ENCODE measurements at places on chromosomes 7 and 10. TPM values are rescaled to one million over a fixed set of nuclear protein-coding genes. Genes with fewer than 3 reads are reported as not detected.

- no peak for DNase-seq
Measured at GRCh38 chr7:154425271-154425670, 373.1 kb downstream of the DPP6 start.

DNA sequence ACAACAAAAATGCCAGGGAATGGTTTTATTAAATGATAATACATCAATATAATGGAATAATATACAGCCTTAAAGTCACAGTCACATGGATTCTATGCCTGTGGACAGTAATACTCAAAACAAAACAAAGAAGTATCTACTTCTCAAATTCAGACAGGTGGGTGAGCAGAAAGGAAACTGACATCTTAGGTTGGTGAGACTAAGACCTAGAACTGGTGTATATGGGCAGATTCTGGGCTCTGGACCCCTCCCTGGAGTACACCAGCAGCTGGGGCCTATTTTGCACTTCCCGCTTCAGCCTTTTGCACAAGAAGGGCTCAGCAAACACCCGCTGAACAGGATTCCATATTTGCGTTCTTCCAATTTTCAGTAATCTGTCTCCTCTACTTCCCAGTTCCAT is 5.4 kb upstream of the FIS1 start:
- no peak for DNase-seq

The CLRN3 gene
- 14.1 TPM for polyA plus RNA-seq

DNA sequence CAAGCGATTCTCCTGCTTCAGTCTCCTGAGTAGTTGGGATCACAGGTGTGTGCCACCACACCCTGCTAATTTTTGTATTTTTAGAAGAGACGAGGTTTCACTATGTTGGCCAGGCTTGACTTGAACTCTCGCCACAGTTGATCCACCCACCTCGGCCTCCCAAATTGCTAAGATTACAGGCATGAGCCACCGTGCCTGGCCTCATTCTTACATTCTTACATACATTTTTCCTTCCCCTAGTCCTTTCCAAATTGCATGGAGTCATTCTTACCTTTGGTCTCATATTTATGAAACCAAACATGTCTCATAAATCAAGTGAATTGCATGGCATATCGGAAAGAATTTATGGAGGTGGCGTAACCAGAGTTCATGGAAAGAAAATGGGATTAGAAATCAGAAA is 148.5 kb downstream of the ANLN start:
- no peak for DNase-seq

The SEMA3C gene
- 35.4 TPM for polyA plus RNA-seq

The TUBAL3 gene
- polyA plus RNA-seq: 0.59 TPM

The ACTR3C gene
- 9.4 TPM for polyA plus RNA-seq

The UCMA gene
- polyA plus RNA-seq: not detected

DNA sequence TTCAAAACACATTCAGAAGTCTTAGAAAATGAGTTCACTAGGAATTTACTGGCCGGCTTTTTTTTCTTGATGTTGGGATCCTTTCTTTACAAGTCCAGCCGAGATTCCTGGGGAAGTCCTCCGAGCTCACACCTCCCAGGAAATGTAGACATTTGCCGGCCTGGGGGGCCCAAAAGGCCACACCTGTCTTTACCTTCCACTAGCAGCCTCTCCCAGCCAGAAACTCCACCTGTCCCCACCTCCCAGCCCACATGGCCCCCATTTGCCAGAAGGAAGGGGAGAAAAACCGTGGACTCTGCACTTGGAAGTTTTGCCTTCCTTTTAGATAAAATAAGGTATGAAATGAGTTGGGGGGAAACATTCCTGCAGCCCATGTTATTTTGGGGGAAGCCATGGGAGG is 27.6 kb upstream of the EMX2 start:
- DNase-seq: no peak

GRCh38 chr10:49609283-49610113 is 612 bp upstream of the SLC18A3 start:
- no peak for DNase-seq

The POM121L12 gene
- not detected for polyA plus RNA-seq

GRCh38 chr10:11823122-11823988 is at the start of gene PROSER2:
PROSER2 (plus strand) TSS chr10:11823356; CDS start chr10:11852078, 28,722 bp downstream.
- no peak for DNase-seq

DNA sequence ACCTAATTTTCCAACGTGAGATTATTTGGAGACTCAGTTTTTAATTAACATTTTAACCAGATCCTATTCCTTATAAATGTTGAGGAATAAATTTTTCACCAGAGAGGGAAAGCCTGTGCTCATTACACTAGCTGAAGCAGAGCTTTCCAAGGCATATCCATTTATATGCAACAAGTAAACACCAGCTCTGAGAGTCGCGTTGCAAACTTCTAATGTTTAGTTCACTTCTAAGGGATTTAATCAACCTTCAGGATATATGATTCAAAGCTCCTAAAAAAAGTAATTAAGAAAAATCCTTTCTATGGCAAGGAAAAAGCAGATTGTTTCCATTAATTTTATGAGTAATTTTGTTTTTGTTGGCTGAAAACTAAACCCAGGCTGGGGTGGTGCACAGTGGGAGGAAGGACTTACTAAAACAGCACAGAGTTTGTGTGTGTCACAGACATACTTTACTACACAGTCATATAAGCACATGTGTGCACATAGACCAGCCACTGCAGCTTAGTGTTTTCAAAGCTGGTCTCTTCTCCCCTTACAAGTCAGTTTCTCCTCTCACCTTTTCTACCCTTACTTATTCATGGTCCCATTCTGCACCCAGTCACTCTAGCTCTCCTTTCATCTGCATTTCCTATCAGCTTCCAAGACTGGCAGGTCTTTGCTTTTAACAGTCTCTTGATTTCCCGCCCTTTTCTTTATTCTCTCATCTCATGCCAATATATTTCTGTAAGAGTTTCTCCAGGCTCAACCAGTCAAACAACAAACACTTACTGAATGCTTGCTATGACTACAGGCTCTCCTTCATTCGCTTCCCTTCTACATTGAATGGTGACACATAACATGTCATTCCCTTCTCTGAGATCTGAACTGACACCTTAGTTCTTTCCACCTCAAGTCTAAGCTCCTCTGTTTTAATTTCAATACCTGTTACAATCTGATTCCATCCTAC is 81.1 kb upstream of the FZD1 start:
- no peak for DNase-seq

DNA sequence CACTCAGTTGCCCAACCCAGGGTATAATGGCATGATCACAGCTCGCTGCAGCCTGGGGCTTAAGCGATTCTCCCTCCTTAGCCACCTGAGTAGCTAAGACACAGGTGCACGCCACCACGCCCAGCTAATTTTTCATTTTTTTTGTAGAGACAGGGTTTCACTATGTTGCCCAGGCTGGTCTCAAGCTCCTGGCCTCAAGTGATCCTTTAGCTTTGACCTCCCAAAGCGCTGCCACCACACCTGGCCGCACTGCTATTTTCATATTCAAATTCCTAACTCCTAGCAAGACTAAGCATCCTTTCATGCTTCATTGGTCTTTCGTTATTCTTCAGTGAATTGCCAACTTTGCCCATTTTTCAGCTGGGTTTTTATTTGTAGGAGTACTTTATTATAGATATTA is 30.4 kb upstream of the DAGLB start:
- no peak for DNase-seq

The TBL2 gene
- polyA plus RNA-seq: 41.1 TPM

DNA sequence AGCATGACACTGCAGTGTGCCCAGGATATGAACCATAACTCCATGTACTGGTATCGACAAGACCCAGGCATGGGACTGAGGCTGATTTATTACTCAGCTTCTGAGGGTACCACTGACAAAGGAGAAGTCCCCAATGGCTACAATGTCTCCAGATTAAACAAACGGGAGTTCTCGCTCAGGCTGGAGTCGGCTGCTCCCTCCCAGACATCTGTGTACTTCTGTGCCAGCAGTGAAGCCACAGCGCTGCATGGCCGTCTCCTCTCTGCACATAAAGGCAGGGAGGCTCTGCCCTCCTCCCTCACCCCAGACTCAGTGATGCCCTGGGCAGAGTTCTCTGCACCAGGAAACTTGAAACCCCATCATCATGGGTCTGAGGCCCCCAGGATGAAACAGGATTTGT is 70.7 kb upstream of the PRSS58 start:
- no peak for DNase-seq

The ERV3-1 gene
- 19.2 TPM for polyA plus RNA-seq

DNA sequence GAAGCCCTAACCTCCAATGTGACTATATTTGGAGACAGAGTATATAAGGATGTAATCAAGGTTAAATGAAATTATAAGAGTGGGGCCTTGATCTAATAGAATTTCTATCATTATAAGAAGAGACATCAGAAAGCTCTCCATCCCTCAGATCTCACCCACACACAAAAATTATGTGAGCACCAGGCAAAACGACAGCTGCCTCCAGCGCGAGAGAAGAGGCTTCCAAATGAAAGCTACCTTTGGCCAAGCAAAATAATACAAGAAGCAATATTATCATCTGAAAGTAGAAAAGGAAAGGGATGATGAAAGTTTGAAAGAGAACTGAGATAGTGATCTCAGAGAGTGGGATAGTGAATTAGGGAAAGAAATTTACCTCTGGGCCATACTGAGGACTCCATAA is 1192.5 kb downstream of the NXPH1 start:
- no peak for DNase-seq

- no peak for DNase-seq
Measured at GRCh38 chr7:100884736-100885439, 4.6 kb downstream of the UFSP1 start.

DNA sequence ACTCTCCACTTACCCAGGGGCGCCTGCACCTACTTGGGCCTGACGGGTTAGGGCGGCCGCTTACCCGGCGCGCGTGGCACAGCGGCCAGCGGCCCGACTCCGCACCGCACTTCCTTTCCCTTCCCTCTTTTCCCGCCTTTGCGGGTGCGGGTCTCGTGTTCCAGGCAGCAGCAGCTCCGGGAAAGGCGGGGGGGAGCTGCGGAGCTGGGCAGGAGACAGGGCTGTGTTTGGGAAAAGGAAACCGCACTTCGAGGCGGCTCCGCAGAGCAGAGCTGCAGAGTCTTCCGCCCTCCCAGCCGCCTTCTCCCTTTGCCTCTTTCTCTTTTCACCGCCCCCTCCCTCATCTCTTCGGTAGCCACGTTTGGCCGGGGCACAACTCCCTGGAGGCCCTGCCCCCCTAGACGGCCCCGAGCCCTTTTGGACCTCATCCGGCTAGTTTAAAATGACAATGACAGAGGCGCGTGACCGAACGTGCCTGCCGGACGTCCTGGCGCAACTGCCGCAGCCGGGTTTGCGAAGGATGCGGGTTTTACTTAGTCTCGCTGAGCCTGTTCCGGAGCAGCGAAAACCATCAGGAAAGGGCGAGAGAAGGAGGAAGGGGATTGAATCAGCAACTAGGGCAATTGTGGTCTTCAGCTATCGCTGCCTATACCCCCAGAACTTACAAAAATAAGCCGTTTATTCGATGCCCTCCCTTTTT is 7.9 kb upstream of the PAX2 start:
- no peak for DNase-seq

The OR9A2 gene
- polyA plus RNA-seq: not detected

- DNase-seq: peak; percentile 62
Measured at GRCh38 chr10:128854963-128855362, 612.1 kb upstream of the MGMT start.

- DNase-seq: no peak
Measured at GRCh38 chr7:79774150-79774549, 320.7 kb upstream of the MAGI2 start.

DNA sequence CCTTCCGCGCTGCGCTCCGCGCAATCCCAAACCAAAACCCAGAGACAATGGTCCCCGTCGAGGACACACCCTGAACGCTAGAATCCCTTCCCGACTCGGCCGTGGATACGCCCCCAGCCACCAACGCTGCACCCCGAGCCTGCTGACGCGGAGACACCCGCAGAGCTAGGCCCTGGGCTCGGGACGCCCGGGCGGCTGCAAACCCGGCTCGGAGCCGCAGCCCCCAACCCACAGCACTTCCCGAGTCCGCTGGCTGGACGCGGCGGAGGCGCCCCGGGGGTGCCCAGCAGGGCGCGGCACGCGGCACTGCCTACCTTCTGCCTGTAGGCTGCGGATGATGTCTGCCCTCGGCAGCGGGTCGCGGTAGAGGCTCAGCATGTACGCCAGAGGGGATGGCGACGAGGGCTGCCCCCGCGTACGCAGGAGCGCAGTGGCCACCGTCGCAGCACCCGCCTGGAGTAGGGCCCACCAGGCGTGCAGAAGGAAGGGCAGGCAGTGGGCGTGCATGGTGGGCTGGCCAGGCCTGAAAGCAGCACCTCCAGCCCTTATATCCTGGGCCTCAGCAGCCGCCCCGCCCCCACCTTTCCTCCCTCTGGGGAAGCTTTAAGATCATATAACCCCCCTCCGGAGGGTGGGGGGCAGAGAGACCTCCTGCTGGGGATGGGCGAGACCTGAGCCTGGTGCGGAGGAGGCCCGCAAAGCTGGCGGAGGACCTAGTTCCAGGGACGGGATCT is at the start of gene NODAL:
Gene NODAL (minus strand): TSS at position 521 of the 734 bp plus-strand sequence. CDS start 14 bp downstream, at position 507.
- DNase-seq: no peak

The ZFAND2A gene
- 25.9 TPM for polyA plus RNA-seq

The HOXA9 gene
- 101 TPM for polyA plus RNA-seq

DNA sequence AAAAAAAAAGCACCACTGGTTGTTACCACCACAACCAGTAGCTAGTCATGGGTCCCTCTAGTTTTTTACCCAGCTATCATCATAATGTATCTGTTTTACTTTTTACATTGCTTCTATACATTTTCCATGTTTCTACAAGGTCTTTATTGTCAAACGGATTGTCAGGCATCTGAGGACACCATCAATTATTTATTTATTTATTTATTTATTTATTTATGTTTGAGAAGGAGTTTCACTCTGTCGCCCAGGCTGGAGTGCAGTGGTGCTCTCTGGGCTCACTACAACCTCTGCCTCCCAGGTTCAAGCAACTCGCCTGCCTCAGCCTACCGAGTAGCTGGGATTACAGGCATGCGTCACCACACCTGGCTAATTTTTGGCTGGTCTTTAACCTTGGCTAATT is 29.0 kb upstream of the HNRNPH3 start:
- no peak for DNase-seq

- no peak for DNase-seq
Measured at GRCh38 chr10:13453896-13454295, 74.9 kb downstream of the BEND7 start.

- DNase-seq: no peak
Measured at GRCh38 chr7:74026903-74027682, 880 bp upstream of the ELN start.

GRCh38 chr7:94559972-94560371 is 50.4 kb downstream of the CASD1 start:
- DNase-seq: no peak

The KMT2E gene
- 79.9 TPM for polyA plus RNA-seq

GRCh38 chr10:29553544-29554250 is 81.1 kb downstream of the SVIL start:
- DNase-seq: no peak
